WTC11 (cell line): ENCODE measurements at places on chromosomes 6 and 20. TPM values are rescaled to one million over a fixed set of nuclear protein-coding genes. Genes with fewer than 3 reads are reported as not detected.

DNA sequence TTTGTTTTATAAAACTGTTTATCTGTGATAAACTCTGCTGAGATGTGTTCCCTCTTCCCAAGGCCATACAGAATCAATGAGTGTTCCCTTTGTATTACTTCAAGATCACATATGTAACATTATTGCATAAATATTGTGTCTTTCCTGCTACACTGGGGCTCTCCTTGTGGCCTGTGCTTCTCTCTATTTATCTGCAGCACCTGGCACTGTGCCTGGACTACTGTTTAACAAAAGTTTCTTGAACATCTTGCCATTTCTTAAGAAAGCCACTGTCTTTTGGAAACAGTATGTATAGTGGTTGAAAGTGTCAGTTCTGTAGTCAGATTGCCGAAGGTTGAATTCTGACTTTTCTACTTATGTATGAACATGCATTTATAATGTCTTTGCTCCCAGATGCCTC lies 169.0 kb upstream of the SCGN start:
- no peak for DNase-seq

DNA sequence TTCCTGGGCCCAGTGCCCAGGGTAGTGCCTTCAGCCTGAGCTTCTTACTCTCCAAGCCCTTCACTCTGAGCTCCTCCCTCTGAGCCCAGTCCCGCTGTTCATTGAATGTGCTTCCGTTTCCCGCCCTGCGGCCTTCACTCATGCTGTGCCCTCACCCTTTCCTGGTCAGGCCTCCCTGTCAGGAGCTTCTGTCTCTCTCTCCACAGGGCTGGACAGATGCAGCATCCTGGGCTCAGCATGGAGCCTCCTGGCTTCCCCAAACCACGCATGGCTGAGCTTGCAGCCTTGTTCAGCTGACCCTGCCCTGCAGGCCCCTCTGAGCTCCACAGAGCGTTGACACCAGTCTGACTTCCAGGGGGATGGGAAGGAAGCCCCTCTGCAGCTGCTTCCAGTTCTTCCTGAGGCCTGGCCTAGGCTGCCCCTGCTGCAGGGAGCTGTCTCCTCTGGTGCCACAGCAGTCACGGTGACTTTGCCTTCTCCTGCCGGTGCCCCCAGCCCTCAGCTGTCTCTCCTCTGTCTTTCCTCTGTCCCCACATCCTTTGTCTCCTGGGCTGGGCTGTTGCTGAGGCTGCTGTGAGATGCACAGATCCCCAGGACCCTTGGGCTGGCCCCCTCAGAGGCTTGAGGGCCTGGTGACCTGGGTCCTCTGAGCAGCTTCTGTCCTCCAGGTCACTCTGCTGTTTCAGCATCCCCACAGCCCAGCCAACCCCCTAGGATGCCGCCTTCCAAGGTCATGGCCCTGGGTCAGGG lies 7.9 kb upstream of the MYT1 start:
- DNase-seq: no peak

GRCh38 chr6:31070711-31071197 lies 41.6 kb downstream of the C6orf15 start:
- peak; percentile 49 for DNase-seq

DNA sequence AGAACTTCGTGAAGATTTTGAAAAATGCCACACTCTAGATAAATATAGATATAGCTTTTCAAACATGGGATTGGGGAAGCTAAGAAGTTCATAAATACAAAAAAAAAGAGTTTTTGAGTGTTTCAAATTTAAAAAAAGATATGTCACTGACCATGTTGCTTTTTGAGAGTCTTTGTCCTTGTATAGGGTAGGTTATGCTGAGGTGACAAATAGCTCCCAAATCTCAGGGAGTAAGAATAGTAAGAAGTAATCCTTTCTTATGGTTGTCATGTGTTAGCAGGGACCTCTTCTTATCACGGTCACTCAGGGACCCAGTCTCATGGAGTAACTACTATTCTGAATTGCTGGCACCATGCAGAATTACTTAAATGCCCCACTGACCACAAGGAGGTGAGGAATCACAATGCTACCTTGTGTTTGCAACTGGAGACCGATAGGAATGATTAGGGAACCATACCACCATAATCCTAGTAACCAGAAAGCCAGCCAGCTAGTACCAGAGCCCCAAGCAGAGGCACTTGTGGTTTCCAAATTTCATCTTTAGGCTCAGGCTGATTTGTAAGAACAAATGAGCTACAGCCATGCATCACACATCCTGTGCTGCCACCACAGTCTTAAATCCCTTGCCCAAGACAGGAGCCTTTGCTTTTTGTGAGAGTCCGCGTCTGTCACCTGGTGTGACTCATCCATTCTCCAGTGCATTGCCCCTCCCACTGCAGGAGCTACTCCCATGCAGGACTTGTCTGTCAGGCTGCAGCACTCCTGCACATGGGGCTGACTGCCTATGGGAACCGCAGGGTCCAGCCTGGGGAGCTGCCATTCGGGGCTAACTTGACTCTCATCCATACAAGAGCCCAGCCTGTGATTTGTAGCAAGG lies 42.4 kb upstream of the ADGRF4 start:
- peak; percentile 45 for DNase-seq

DNA sequence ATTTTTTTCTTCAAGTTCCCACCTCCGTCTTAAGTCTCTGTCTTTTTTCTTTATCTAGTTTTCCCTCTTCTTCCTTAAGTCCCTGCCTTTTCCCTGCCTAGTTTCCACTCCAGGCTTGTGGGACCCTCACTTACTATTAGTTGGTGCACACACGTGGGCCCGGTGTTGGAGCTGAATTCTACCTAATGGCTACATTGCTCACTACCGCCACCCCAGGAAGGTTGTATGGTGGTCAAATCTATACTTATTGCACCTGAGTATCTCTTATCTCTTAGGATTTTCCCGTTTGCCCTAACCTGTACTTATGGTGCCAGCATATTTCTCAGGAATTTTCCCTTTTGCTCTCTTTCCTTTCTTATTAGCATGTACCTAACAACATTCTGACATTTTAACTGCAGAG lies 692.8 kb downstream of the EPM2A start:
- DNase-seq: peak; percentile 52

DNA sequence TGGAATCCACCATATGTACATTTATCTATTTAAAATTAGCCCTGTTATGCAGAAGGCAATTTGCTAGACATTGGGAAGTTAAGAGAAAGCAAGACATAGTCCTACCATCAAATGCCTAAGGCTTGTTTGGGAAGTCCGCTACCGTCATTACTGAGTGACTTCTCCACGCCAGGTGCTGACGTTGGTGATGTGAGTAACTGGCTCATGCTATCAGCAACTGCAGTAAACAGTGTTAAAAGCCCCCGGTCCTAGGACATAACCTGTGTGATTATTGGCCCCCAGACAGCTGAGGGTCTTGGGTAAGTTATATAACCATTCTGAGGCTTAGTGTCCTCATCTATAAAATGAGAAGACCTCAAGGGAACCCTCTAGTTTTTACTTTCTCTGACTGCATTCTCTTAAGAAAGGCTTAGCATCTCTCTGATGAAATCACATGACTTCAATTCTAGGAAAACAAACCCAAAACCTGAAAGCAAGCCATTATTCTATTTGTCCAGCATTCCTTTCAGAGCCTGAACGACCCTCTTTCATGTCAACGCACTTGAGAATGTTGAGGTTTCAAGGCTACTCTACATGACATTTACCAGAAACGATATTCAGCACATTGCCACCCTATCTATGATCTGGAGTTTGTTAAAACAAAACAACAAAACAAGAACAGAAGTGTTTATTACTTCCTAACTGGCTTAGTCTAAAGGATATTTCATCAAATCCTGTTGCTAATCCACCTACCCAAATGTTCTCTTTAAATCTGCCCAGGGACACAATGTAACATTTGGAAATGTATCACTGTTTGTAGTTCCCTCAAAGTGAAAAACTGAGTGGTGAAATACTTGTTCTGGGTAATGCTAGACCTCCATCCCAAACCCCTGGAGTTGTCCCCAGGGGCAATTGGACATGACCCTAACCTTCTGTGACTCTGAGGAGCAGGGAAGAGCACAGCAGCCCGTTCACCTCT lies 133.8 kb downstream of the BTBD3 start:
- no peak for DNase-seq

DNA sequence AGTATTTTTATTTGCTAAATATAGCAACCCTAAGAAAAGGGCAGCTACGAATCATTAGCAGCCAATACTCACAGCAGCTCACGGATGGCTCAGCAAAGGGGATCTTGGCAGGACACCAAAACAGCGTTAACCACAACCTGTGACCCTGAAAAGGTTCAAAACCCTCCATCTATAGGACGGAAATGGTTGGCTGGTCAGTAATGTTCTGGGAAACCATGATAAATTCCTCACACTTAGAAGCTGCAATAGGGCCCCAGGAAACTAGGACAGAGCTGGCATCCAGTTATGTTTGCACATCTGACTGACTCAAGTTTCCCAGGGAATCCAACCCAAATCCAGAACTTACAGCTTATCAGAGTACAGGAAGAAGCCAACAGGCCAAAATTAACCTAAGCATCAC lies 30.9 kb upstream of the PTPRT start:
- DNase-seq: no peak

DNA sequence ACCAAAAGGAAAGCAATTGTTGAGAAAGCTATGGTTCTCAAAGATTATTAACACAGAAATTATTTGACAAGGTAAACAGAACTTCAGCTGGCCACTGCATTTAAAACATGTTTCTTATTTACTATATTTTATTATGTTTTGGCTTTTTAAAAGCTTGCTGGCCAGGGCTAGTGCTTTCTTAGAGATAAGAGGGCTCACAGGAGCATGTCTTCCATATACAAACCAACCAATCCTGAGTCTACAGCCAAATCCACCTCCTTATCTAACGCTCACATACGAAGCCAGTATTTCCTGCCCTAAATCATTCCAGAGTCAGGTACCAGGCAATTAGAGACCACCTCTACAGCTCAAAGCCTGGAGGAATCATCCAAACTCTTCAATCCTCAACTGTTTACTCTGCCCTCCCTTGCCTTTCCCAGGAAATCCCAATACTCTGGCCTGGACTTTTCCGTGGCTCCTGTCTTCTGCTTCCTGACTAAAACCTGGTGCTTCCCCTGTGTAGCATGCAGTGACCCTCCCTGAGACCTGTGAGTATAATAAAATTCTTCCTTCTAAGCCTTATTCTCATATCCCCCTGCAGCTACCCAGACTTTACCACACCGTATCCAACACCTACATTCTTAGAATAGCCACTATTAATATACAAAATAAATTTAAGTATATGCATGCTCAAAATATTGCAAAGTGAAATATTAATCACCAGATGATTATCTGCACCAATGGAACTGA lies 33.2 kb downstream of the RANBP9 start:
- DNase-seq: no peak

- no peak for DNase-seq
Measured at GRCh38 chr20:63792866-63793265, 38.2 kb downstream of the ZBTB46 start.

Gene NHLRC1
- 1.0 to 1.4 TPM (median 1.2 TPM) in 3 replicates for total RNA-seq

Gene ATP6V1G2
- 2.7 to 4.1 TPM (median 4.0 TPM) in 3 replicates for total RNA-seq

Gene KCTD20
- total RNA-seq: 25.1 to 27.5 TPM (median 26.7 TPM) in 3 replicates

Gene KCNS1
- 1.2 to 2.1 TPM (median 2.1 TPM) in 3 replicates for total RNA-seq

Gene FLRT3
- total RNA-seq: 0.50 to 1.0 TPM (median 0.79 TPM) in 3 replicates
